Dermis blood vessel endothelial cell (primary cell): ENCODE measurements at places on chromosomes 5 and 9. TPM values are rescaled to one million over a fixed set of nuclear protein-coding genes. Genes with fewer than 3 reads are reported as not detected.

CBY3 gene
- not detected in 2 replicates for total RNA-seq

INSL6 gene
- total RNA-seq: not detected in 2 replicates

LURAP1L gene
- 1.1 and 2.7 TPM in 2 replicates for total RNA-seq

BTNL3 gene
- not detected in 2 replicates for total RNA-seq

PCDHB13 gene
- 1.4 TPM in 2 replicates for total RNA-seq

C5orf46 gene
- total RNA-seq: not detected in 2 replicates

ADAMTS12 gene
- 1.0 and 2.3 TPM in 2 replicates for total RNA-seq

FBP2 gene
- not detected in 2 replicates for total RNA-seq

ZDHHC12 gene
- 41.0 and 104 TPM in 2 replicates for total RNA-seq

ADAMTS6 gene
- 47.0 and 52.4 TPM in 2 replicates for total RNA-seq

PARP8 gene
- 0.42 and 0.51 TPM in 2 replicates for total RNA-seq

DNA sequence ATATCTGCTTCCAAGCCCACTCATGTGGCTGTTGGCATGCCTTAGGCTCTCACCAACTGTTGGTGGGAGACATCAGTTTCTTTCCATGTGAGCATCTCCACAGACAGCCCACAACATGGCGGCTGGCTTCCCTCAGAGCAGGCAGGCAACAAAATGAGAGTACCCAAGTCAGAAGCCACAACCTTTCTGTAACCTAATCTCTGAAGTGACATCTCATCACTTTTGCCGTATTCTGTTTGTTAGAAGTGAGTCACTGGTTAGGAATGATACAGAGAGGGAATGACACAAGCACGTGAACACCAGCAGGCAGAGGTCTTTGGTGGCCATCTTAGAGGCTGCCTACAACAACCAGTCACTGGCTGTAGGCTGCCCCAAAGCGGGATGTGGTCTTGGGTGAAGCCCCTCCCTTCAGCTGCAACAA lies 88.6 kb upstream of the RASGRF2 start:
- peak; percentile 10 for DNase-seq

- no peak for DNase-seq
Observed at GRCh38 chr9:116390303-116391228, 237.0 kb downstream of the PAPPA start.

- no peak for DNase-seq
Observed at GRCh38 chr5:177361418-177362291, 3.9 kb downstream of the RGS14 start.

GRCh38 chr9:292915-293314 lies 78.2 kb downstream of the DOCK8 start:
- no peak for DNase-seq

DNA sequence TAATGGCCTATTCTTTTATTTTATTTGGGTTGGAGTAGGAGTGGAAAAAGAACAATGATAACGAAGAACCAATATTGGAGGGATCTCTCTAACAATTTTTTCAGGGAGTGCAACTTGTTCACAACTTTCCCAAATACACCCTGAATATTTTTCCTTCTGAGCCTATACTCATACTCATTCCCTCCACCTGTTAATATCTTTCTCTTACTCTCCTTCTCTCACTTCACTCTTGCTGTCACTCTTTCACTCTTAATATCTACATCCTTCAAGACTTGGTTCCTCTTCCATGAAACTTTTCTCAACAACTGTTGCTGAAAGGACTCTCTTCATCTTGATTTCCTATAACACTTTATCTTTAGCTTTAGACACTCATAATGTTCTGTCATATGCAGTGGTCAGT lies 39.0 kb upstream of the MYOT start:
- DNase-seq: no peak

GRCh38 chr9:19481971-19482404 lies 73.2 kb downstream of the ACER2 start:
- DNase-seq: no peak

- DNase-seq: no peak
Observed at GRCh38 chr5:107610798-107611197, 59.9 kb downstream of the EFNA5 start.

GRCh38 chr5:170315154-170315553 lies 17.6 kb upstream of the LCP2 start:
- peak; percentile 22 for DNase-seq

- DNase-seq: no peak
Observed at GRCh38 chr9:136990242-136990911, 1.8 kb upstream of the PAXX start.

DNA sequence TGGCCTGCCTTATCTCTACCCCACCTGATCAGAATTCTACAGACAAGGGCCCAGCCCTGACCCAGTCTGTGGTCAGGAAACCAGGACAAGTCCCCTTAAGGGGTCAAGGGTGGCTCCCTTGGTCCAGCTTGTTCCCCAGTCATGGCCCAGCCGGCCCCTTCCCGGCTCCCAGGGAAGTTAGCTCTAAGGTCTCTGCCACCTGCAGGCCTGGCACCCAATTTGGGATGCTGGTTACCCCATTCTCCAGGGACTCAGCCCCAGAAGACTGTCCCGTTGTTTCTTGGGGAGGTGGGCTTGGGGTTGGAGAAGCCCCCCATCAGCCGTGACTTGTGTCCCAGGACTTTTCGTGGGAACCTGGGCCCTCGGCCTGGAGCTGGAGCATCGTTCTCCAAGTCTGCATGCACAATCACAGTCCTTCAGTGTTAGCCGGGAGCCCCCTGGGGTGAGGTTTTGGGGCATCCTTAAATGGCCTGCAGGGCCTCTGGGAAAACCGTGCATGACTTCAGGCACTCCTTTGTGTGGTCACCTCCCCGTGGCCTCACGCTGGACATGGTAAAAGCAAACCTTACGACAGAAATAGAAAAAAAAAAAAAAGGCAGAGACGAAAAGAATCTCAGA lies 150.8 kb upstream of the PHYKPL start:
- no peak for DNase-seq

GRCh38 chr5:174724484-174725260 lies at the start of gene MSX2:
Gene MSX2 (plus strand): TSS chr5:174724582. CDS start chr5:174724660, 78 bp downstream.
- peak; percentile 66 for DNase-seq

GRCh38 chr9:122904466-122904822 lies 715 bp downstream of the RC3H2 start:
- peak; percentile 71 for DNase-seq

DNA sequence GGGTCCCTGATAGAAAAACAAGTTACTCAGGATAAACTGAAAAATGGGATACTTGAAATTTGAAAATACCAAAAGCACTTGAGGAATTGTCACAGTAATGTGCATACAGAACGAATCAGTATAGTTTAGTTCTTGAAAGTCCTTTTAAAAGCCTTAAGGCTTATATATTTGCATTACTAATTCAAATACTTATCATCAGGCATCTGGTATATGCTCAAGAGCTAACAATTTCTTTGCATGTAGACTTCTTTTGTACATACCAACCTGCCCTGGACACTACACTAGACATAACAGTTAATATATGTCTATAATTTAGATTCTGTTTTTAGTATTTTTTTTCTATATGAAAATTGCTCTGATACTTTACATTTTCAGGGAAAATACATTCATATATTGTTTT lies 43.2 kb downstream of the SMIM15 start:
- no peak for DNase-seq

DNA sequence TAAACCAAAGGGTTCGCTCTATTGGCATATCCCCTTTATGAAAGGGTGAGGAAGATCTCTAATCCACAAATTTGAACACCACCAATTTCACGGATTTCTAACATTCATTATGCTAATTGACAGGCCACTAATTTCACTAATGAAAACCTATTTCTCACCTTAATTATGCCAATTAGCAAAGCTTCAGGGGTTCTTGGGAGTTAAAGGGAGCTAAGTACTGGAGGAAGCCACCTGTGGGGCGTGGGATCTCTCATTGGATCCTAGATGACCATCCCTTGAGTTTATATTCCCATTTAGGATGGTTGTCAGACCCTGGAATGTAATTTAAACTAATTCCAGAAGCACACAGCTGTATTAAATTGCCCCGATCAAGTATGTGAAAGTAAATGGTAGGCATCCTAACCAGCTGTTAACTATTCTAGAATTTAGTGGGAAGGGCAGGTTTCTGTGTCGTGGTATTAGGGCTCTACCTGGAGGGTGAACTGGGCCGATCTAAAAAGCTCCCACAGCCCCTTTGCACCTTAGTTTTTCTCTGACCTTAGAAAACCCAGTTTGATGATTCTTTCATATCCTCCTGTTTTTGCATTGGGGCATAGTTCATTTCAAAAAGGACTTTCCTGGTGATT lies 77.1 kb downstream of the C9orf152 start:
- no peak for DNase-seq

DNA sequence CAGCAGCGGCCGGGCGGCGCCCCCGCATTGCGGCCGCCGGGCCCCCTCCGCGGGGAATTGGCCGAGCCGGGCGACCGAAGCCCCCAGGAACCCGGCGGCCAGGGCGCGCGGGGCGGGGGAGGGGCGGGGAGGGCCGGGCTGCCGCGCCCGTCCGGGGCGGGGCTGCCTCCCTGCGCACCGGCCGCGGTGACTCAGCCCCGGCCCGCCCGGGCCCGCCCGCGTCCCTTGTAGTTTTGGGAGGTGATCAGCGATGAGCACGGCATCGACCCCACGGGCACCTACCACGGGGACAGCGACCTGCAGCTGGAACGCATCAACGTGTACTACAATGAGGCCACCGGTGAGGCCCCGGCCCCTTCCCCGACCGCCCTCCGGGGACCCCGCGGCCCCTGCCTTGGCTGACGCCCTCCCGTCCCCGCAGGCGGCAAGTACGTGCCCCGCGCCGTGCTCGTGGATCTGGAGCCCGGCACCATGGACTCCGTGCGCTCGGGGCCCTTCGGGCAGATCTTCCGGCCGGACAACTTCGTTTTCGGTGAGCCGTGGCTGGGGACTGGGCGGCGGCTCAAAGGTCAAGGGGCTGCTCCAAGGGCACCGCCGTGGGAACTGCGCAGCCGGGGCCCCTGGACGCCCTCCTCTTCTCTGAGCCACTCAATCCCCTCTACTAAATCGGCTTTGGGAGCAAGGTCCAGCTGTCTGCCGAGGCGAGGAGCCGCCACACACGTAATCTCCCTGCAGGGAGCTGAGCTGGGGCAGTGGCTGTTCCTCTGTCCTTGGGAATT lies 592 bp downstream of the TUBB4B start:
- peak; percentile 49 for DNase-seq

- DNase-seq: no peak
Observed at GRCh38 chr5:171577042-171577758, 157.8 kb downstream of the FGF18 start.

DNA sequence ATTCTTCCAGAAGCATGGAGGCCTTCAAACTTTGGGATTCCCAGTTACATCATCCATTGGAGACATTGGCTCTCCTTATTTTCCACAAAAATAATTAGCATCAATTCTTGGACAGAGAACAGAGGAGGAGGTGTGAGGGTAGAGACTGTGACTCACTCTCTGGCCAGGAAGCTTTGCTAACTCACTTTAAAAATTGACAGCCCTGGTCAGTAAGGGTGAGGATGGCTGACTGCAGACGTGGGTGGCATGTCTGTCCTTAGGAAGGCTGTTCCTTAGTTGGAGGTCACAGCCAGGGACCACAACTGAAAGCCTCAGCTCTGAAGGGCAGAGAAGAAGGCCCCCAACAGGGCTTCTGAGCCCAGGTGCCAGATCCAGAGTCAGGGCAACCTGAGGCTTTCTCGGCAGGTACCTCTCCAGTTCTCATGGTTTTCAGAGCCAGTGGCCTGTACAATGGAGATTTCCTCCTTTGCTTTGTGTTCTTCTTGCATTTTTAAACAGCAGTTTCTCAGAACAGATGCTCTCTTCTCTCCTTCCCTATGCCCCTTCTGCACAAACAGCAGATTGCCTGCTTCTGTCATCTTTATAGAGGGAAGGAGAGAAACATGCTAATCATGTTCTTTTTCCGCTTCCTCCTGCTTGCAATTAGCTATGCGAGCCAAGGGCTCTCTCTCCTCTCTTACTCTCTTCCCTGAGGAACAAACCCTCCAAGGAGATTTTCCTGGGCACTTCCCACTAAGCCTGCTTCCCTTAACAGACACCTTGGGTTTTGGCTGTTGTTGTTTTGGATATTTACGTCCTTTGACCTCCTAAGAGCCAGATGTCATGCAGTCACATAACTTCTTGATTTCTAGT lies 92.5 kb upstream of the ZNF366 start:
- DNase-seq: peak; percentile 67

DNA sequence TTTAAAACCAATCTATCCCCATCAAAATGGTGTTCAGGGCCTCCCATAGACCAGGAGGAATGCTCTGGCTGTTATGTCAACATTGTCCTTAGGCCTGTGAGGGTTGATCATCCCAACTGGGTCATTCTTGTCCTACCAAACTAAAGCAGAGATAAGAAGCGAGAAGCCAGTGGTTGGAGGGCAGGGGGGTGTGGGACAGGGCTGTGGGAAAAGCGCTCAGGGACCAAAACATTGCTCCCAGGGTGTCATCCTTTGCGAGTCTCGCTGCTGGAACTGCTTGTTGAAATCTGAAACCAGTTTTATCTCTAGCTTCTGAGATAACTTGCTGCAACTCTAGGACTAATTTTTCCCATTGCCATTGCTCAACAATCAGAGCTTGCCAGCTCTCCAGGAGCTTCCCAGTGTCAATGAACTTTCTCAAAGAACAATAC lies 48.1 kb downstream of the SPATA31C2 start:
- DNase-seq: no peak
